ENCODE measurements at places on chromosomes 11 and 22. TPM values are rescaled to one million over a fixed set of nuclear protein-coding genes. Genes with fewer than 3 reads are reported as not detected.

DNA sequence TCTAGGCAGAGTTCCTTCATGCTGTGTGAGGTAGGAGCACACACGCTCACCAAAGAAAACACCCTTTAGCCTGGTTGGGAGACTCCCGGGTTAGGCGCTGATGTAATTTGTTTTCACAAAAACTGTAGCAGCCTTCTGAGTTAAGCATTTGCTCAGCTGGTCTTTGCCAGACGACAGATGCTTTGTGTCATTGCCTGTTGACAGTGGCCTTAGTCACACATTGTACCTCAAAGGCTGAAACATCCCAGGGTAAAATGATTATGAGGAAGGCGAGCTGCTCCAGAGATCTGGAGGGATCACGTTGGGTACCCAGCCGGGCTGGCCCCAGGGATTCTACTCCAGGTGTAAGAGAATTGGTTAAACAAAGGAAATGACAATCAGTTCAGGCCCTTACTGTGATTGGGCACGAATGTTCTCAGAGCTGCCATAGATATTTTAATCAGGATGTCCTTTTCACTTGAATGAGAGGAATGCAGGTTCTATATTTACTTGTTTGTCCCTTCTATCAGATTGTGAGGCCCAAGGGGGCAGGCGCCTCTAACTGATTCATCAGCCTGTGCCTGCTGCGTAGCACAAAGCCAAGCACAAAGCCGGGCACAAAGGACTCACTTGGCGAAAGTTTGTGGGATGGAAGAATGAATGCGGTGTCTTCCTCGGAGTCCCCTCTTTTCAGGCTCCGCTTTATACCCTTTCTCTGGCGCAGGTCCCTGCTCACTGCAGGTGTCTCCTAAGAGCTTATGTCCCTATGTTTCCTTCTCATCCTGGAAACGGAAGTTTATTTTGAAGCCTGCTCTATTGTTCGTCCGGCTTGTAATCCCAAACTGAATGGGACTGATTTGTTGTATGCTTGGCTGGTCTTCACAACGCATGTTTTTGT is 47.1 kb downstream of the ADM start:
- no peak overlapping the region for H3K4me3 ChIP-seq
- H3K36me3 ChIP-seq = no peaks in the 10 kb centered on the region
- peak overlapping the region; percentile 60 for H3K27ac ChIP-seq
- peak; percentile 20 for DNase-seq
- no peaks in the 10 kb centered on the region for H3K4me1 ChIP-seq

DNA sequence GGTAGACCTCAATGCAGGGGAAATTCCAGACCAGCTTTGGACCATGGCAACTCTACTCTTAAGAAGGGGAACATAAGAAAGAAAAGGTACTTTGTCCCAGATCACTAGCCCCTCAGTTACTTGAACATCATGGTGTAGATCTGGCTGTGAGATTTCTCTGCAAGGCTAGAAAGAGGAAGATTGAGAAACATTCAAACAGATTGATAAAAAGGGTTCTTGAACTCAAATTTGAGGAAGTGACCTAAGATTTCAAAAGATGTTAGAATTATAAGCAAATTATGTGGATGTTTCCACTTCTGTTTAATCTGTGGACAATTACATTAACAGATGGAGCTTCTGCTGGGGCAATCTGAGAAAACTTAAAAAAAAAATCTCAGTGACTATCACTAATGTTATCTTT is 21.8 kb upstream of the UPB1 start:
- H3K36me3 ChIP-seq = no peaks in the 10 kb centered on the region
- H3K27me3 ChIP-seq = no peaks in the 10 kb centered on the region
- H3K27ac ChIP-seq = no peak overlapping the region
- no peak for DNase-seq

DNA sequence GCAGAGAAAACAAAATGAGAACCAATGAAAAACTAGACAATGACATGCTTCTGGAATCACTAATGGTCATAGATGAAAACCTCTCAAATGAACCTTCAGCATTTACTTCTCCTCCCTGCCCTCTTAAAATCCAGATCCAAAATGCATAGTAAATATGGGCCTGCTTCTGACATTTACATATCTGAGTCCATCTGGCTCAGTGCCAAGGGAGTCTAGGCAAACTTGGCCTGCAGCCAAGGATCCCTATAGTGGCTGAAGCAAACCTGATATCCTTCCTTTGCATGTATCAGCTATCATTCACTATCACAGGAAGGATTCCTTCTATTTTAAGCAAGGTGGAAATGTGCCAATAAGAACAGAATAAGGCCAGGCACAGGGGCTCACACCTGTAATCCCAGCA is 104.8 kb downstream of the C11orf58 start:
- H3K27me3 ChIP-seq = no peaks in the 10 kb centered on the region
- H3K27ac ChIP-seq = no peak overlapping the region
- H3K4me3 ChIP-seq = no peak overlapping the region
- no peaks in the 10 kb centered on the region for H3K36me3 ChIP-seq
- DNase-seq = no peak
- H3K4me1 ChIP-seq = no peaks in the 10 kb centered on the region

- H3K27ac ChIP-seq = no peak overlapping the region
- DNase-seq = no peak
- H3K4me3 ChIP-seq = no peak overlapping the region
- no peaks in the 10 kb centered on the region for H3K27me3 ChIP-seq
These were observed 38.0 kb downstream of the EXT2 start for GRCh38 chr11:44133335-44133946.

GRCh38 chr11:3796801-3797328 is 489 bp downstream of the NUP98 start:
- H3K27me3 ChIP-seq = no peaks in the 10 kb centered on the region
- H3K36me3 ChIP-seq = no peaks in the 10 kb centered on the region
- H3K4me1 ChIP-seq = peaks cover 7% of the 10 kb centered on the region
- H3K4me3 ChIP-seq = peak overlapping the region; percentile 89
- H3K27ac ChIP-seq = peak overlapping the region; percentile 97
- peak; percentile 47 for DNase-seq

The MIEF1 gene
- total RNA-seq = 24.3 TPM

- DNase-seq = no peak
- peaks cover 7% of the 10 kb centered on the region for H3K36me3 ChIP-seq
- no peaks in the 10 kb centered on the region for H3K4me1 ChIP-seq
These were observed 48.2 kb downstream of the SGSM3 start for GRCh38 chr22:40418366-40419201.

DNA sequence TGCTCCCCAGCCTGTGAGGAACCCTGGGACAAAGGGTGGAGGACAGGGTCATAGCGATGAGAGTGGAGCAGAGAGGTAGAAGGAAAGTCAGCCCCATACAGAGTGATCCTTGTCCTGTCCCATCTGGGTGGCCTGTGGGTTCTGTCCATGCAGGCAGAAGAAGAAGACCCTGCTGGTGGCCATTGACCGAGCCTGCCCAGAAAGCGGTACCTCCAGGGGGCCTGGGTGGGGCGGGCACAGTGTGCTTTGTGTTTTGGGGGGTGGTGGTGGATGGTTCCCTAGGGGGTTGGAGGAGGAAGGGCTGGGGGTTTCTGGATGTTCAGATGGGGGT is 7.9 kb downstream of the SIDT2 start:
- no peaks in the 10 kb centered on the region for H3K36me3 ChIP-seq
- no peaks in the 10 kb centered on the region for H3K4me1 ChIP-seq
- peak; percentile 31 for DNase-seq
- no peak overlapping the region for H3K27ac ChIP-seq
- H3K4me3 ChIP-seq = no peak overlapping the region
- no peaks in the 10 kb centered on the region for H3K27me3 ChIP-seq

GRCh38 chr11:46565232-46565840 is 28.5 kb downstream of the AMBRA1 start:
- no peak overlapping the region for H3K27ac ChIP-seq
- no peaks in the 10 kb centered on the region for H3K36me3 ChIP-seq
- H3K4me3 ChIP-seq = no peak overlapping the region
- peaks cover 6% of the 10 kb centered on the region for H3K4me1 ChIP-seq
- H3K27me3 ChIP-seq = no peaks in the 10 kb centered on the region

Measured in breast epithelium (tissue), 4 donors.